ENCODE measurements at places on chromosomes 5 and 9. TPM values are rescaled to one million over a fixed set of nuclear protein-coding genes. Genes with fewer than 3 reads are reported as not detected.

Gene FIBCD1
- not detected for total RNA-seq

DNA sequence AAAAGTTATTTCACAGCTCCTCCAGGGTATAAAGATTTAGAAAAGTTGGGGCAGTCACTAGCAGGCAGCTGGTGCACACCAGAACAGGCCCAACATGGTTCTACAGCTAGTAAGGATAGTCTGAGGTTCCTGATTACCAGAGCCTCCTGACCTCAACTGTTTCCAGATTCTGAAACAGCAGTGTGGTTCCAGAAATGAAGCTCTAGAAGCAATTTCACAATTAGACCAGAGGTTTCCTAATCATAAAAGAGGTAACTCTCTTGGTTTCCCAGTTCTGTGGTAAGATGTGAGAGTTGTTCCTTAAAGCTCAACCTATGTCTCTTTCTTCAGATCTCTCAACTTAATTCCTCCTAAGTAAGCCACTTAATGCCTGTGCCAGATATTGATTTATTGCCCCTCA, 11.9 kb downstream of the AGTPBP1 start:
- no peak overlapping the region for H3K4me3 ChIP-seq
- H3K27me3 ChIP-seq: no peaks in the 10 kb centered on the region
- no peak for DNase-seq
- no peaks in the 10 kb centered on the region for H3K36me3 ChIP-seq
- peaks cover 19% of the 10 kb centered on the region for H3K4me1 ChIP-seq

Gene ERBIN
- 77.5 TPM for total RNA-seq

Gene PCDHA9
- 0.71 TPM for total RNA-seq

DNA sequence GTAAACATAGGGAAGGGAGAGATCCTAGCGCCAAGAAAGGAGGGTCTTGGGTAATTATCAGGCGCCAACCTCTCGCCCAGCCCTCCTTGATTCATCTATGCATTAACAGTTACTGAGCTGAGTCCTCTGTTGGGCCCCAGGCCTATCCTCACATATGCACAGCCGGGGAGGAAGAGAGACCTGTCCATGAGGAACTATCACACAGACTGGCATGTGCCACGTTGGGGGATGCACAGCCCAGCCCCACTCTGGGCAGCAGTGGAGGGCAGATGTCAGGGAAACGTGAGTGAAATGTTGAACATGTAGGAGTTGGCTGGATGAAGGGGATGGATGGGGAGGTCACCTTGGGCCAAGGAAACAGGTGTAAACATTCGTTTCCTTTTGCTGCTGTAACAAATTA, 18.8 kb upstream of the ENHO start:
- H3K27me3 ChIP-seq: peaks cover 7% of the 10 kb centered on the region
- peak; percentile 21 for DNase-seq
- no peak overlapping the region for H3K4me3 ChIP-seq

DNA sequence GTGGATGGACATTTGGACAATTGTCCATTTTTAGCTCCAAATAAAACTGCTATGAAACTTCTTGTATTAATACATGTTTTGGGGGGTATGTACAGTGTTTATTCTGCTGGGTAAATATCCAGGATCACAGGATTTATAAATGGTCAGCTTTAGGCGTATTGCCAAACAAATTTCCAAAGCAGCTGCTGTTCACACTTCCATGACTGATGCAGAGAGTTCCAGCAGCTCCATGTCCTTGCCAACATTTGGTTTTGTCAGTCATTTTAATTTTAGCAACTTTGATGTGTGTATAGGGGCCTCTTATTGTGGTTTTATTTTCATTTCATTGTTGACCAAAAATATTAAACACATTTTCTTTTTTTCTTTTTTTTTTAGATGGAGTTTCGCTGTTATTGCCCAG, 9.8 kb upstream of the SUSD1 start:
- H3K4me3 ChIP-seq: no peak overlapping the region
- no peaks in the 10 kb centered on the region for H3K36me3 ChIP-seq
- no peak overlapping the region for H3K27ac ChIP-seq
- DNase-seq: no peak
- H3K4me1 ChIP-seq: no peaks in the 10 kb centered on the region

Gene RLN1
- total RNA-seq: not detected

- H3K27me3 ChIP-seq: no peaks in the 10 kb centered on the region
- H3K4me3 ChIP-seq: no peak overlapping the region
- H3K36me3 ChIP-seq: peaks cover 13% of the 10 kb centered on the region
- DNase-seq: no peak
- peaks cover 7% of the 10 kb centered on the region for H3K4me1 ChIP-seq
Measured at GRCh38 chr9:79657891-79658290, 86.1 kb downstream of the TLE4 start.

GRCh38 chr5:40027400-40027799, 602.6 kb upstream of the DAB2 start:
- no peak overlapping the region for H3K4me3 ChIP-seq
- DNase-seq: no peak
- H3K27ac ChIP-seq: no peak overlapping the region
- no peaks in the 10 kb centered on the region for H3K36me3 ChIP-seq
- H3K4me1 ChIP-seq: no peaks in the 10 kb centered on the region
- no peaks in the 10 kb centered on the region for H3K27me3 ChIP-seq

GRCh38 chr9:87678650-87679355, 47.1 kb upstream of the CTSL start:
- peaks cover 12% of the 10 kb centered on the region for H3K36me3 ChIP-seq
- no peaks in the 10 kb centered on the region for H3K27me3 ChIP-seq
- no peak overlapping the region for H3K4me3 ChIP-seq
- peak; percentile 81 for DNase-seq

- no peak for DNase-seq
- H3K4me1 ChIP-seq: peaks cover 17% of the 10 kb centered on the region
- peak overlapping the region; percentile 85 for H3K27ac ChIP-seq
- H3K27me3 ChIP-seq: no peaks in the 10 kb centered on the region
Measured at GRCh38 chr5:77029376-77029885, 773 bp upstream of the AGGF1 start.

GRCh38 chr9:93902051-93902779, 52.9 kb downstream of the BARX1 start:
- no peaks in the 10 kb centered on the region for H3K4me1 ChIP-seq
- peaks cover 2% of the 10 kb centered on the region for H3K27me3 ChIP-seq
- peak; percentile 55 for DNase-seq
- H3K4me3 ChIP-seq: no peak overlapping the region

All from sigmoid colon (tissue), 7 donors.